ENCODE measurements at places on chromosomes 4 and X.

DNA sequence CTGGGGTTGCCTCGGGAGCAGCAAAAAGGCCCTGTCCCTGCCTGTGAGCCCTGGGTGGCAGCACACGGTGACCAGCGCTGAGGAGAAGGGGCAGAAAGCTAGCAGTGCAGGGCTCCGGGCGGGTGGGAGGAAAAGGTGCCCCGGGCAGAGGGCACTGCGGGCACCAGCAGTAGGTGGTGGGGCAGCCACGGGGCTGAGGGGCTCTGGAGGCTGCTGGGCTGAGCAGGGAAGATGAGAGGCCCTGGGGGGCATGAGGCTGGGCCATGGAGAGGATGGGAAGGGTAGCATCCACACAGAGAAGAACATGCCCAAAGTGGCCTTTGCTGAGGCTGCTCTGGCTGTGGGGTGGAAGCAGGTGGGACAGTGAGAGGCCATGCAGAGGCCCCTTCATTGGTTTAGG is 67.5 kb upstream of the NKX1-1 start:
- DNase-seq = no peak
- H3K27ac ChIP-seq = no peak overlapping the region
- no peaks in the 10 kb centered on the region for H3K4me1 ChIP-seq
- H3K36me3 ChIP-seq = no peaks in the 10 kb centered on the region

DNA sequence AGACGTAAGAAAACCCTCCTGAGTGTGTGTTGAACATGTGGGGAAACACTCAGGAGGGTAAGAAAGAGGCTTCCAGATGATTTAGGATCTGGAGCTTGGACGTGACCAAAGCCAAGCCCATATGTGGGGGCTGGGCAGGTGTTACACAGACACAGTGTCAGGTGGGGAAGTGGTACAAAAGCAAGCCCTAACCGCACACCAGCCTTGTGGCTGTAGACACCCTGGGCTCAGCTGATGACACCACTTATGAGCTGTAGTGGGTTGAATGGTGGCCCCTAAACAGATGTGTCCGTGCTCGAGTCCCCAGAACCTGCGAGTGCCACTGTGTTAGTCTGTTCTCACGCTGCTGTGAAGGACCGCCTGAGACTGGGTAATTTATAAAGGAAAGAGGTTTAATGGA is 25.0 kb upstream of the NSG1 start:
- no peak overlapping the region for H3K27ac ChIP-seq
- no peaks in the 10 kb centered on the region for H3K36me3 ChIP-seq
- no peak overlapping the region for H3K4me3 ChIP-seq
- no peaks in the 10 kb centered on the region for H3K4me1 ChIP-seq

- H3K27me3 ChIP-seq = peaks cover 4% of the 10 kb centered on the region
- peak overlapping the region; percentile 58 for H3K4me3 ChIP-seq
These were observed 29.0 kb downstream of the PDHA1 start for GRCh38 chrX:19372547-19373331.

DNA sequence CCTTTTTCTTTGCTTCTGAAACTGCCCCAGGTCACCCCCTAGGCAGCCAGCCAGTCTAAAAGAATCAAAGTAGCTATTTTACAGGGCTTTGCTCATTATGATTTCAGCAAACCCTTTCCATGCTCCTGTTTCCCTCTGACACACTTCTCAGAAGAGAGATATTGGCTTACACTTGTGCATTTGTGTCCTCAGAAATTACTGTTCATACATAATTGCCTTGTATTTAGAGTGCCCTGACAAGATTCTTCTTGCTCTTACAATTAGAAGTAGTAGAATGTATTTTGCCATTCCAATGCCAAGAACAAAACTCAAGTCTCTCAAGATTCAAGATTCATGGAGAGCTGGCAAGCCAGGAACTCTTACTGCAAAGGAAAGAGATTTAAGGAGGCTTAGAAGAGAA is 531.0 kb upstream of the ZFP42 start:
- DNase-seq = no peak
- no peaks in the 10 kb centered on the region for H3K27me3 ChIP-seq
- H3K36me3 ChIP-seq = no peaks in the 10 kb centered on the region
- no peak overlapping the region for H3K4me3 ChIP-seq

DNA sequence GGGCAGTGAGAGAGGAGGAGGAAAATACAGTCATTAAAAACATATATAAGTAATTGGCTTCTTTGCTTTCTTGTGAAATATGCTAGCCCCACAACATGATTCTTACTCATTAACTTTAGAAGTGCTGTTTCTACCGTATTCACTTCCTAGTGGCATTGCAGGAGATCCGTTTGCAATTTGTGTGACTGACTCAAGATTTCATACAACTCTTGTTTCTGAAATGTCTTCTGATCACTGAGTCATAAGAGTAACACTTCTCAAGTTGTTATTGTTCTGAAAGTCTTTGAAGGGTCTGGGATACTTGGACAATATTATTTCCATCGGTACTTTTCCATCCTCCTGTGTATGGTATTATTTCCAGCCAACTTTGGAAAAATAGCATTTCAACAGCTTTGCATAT is 310.8 kb downstream of the PACRGL start:
- no peaks in the 10 kb centered on the region for H3K36me3 ChIP-seq
- H3K27me3 ChIP-seq = no peaks in the 10 kb centered on the region
- DNase-seq = no peak
- no peaks in the 10 kb centered on the region for H3K4me1 ChIP-seq
- no peak overlapping the region for H3K4me3 ChIP-seq
